ENCODE measurements at places on chromosomes 1 and 21. TPM values are rescaled to one million over a fixed set of nuclear protein-coding genes. Genes with fewer than 3 reads are reported as not detected.

- DNase-seq = no peak
These were observed 121.2 kb downstream of the CDC42BPA start for GRCh38 chr1:227197064-227197463.

GRCh38 chr1:5753549-5754421 is 238.4 kb downstream of the NPHP4 start:
- no peak for DNase-seq

TNFRSF18 gene
- total RNA-seq = 0.55 TPM

- no peak for DNase-seq
These were observed 55.8 kb downstream of the UBE2T start for GRCh38 chr1:202285908-202286307.

Measured in right atrium auricular region (tissue), 2 donors.